ENCODE measurements at places on chromosomes 7 and 10.

- DNase-seq, result no peak
Measured at GRCh38 chr7:140031364-140031763, 31.4 kb downstream of the PARP12 start.

- no peak for DNase-seq
Measured at GRCh38 chr7:101819183-101819582, 1.8 kb downstream of the CUX1 start.

GRCh38 chr7:73834626-73835191 is 3.9 kb downstream of the CLDN4 start:
- peak; percentile 27 for DNase-seq

DNA sequence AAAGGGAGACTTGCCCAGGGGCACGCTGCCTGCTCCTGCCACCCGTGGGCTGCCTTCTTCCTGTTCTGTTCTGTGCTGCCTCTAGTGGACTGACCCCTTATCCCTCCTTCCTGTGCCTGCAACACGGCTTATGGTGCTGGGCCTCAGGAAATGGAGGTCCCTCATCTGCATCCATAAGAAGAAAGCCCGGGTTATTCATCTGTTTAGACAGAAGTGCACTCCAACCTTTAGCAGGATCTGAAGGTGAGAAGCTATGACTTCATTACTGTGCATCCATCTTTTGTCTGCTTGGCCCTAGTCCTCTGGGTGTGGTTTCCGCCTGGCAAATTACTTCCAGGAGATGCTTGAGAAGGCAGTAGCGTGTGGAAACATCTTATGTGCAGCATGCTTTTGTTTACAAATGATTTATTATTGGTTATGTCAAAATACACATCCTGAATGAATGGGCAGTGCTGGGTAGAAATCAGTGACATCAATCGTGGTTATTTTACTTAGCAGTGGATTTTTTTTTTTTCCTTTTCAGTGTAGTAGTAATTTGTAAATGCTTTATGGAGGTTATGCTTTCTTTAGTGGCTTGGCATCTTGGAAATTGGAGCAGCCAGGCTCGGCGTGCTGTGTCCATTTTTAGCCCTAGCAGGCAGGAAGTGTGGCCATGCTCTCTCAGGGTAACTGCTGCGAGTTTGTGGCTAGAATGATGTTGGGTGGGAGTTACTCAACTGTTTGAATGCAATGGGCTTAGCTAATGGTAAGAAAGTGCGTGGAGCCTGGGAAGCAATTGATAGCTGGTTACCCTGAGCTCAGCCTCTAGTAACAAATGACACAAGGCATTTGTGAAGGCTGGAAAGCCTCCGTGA is 12.7 kb downstream of the PTPRE start:
- DNase-seq, result peak; percentile 52

DNA sequence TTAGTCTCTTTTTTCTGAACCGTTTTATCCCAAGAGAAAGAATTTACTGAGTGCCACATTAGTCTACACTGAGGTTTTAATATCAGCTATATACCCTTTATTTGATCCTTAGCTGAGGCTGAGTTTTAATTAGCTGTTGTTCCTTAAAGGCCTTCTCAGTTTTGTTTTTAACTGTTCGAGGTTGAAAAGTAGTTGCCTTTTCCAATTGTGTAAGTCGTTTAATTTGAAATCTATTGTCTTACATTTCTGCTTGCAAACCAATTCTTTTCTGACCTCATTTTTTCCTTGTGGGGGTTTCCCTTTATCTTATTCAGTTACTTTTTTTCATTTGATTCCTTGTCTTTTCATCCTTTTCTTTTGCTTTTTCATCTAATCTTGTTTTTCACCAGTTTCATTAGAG is 30.8 kb downstream of the UMAD1 start:
- no peak for DNase-seq

DNA sequence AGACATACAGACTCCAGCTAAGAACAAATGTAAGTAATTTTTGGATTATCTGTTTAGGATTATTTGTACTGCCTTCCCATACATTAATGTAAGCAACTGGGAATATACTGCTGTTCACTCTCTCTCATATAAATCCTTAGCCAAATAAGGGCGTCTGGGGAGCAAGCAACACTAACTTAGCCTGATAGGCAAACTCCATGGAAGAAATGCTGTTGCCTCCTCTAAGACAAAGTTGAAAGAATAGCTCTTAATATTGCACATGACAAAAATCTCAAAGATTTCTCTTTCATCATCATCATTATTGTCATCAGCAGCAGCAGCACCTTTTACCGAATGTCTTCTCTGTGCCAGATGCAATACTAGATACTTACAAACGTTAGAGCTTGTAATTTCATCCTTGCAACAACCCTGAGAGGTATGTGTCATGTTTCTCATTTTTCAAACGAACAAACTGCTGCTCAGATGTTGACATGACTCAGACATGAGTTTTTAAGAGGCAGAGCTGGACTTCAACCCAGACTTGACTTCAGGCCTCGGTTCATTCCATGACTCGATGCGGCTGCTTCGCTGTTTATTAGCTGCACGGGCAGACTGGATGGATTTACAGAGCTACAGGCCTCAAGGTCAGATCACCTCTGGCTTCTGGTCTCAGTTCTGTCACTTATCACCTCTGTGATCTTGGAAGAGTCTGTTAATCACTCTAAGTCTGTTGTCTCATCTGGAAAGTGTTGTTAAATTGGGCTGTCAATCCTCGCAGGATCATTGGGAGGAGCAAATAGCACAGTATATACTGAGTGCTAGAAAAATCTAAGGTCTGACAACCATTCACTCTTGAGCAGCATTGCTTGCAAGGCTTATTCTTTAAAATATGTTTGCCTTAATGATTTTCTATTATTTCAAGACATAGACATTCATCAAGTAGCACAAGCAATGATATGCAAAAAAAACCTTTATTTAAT is 126.3 kb upstream of the CELF2 start:
- no peak for DNase-seq

DNA sequence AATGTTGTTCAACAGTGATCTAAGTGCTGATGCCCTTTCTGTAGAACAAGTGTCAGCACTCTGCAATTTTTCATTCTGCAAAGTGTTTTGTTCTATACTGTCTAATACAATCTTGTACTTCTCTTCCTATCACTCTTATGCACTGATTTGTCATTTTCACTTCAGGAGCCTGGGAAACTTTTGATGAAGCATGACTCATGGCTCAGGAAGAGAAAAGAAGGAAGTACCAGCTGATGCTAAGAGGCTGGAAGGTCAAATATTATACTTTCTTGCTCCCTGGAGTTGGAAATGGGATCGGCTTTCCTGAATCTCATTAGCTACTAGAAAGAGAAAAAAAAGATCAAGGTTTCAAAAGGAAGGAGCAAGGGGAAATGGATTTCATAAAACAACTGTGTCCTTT is 45.8 kb downstream of the DGKI start:
- DNase-seq, result no peak

GRCh38 chr7:99381664-99382075 is 7.1 kb downstream of the ARPC1B start:
- DNase-seq, result no peak

GRCh38 chr7:69754476-69754875 is 156.2 kb downstream of the AUTS2 start:
- no peak for DNase-seq

GRCh38 chr7:80719261-80719660 is 80.8 kb downstream of the CD36 start:
- no peak for DNase-seq

DNA sequence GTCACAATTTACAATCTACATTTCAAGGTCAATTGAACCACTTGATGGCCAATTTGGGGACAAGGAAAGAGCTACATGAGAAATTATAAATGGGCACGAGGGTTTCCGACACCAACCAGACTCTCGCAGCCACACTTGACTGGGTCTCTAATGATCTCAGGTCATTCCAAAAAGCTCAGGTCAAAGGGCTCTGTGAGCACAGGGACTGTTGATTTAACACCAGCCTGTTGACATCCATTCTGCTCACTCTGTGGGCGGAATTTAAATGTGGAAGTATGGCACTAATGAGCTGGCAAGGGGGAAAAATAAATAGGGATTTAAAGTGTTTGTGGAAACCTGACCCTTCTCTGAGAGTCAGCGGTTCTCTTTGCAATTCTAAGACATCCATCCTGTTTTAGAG is 810.7 kb upstream of the AUTS2 start:
- no peak for DNase-seq

DNA sequence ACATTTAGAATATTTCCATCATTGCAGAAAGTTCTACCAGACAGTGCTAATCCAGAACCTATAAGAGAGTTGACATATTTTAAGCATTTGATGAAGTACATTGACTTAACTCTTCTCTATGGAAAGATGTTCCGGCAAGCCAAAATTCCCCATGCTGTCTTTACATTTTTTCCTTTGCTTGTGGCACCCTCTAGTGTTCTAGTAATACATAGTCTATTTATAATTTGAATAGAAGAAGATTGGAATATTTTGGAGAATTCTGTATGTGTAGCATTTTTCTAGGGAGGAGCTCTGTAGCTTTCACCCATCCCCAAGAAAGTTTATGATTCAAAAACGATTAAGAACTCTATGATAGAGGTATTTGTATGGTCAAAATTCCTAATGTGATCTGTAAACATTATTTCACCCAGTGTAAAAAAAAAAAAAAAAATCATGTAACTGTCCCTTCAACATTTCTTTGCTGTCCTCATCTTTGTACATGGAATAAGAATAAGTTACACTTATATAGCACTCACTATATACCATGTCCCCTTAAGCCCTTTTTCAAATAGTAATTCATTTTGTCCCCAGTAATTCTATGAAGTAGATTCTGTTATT is 33.2 kb downstream of the NRF1 start:
- DNase-seq, result no peak

GRCh38 chr7:80088705-80089104 is 45.9 kb upstream of the GNAI1 start:
- no peak for DNase-seq

- no peak for DNase-seq
Measured at GRCh38 chr7:39621261-39621660, 2.1 kb upstream of the RALA start.

GRCh38 chr7:25124465-25125136 is 459 bp downstream of the CYCS start:
- DNase-seq, result no peak

DNA sequence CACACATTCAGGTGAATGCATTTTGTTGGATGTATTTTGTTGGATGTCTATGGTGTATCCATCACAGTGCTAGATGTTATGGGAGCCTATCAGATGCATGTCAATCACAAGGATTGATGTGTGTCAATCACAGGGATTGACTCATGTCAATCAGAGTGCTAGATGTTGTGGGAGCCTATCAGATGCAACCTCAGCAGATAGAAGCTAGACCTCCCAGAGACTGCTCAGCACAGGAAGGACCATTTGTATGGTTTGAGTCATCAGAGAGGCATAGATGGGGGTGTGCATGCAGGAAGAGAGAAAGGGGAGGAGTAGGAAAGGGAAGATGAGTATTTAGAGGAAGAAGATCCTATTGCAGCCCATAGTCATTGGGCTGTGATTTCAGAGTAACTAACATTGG is 48.3 kb upstream of the PITRM1 start:
- no peak for DNase-seq

DNA sequence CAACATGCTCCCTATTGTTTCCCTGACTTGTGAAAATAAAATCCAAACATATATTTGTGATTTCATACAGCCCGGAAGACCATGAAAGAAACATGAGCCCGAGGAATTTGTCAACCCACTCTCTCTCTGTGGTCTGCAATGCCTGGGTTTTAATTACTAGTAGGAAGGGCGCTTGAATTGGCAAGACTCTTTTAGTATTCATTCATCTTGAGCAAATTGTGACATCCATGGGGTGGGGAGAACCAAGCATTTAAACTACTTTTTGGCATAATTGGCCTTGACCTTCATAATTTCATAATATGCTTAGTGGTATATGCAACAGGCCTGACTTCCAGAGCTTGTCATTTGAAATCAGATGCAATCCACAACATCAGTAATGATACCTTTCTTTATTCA is 142.4 kb upstream of the BMPER start:
- no peak for DNase-seq

- peak; percentile 29 for DNase-seq
Measured at GRCh38 chr10:46546591-46547540, 9.6 kb downstream of the GPRIN2 start.

DNA sequence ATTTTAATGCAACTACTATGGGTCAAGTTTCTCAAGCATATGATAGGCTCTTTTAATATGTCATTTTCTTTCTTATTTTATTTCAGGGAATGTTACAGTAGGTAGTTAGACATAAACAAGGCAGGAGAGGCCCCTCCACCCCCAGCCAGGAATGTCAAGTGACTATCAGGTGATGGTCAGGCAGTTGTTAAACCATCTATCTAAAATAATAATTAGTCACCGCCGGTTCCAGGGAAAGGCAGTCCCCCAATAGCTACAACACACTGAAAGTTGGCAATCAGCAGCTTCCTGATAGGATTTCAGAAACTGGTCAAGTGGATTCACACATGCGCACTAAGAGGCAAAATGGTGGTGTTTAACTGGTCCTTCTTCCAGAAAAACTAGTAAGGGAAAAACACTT is 9.3 kb downstream of the OLAH start:
- DNase-seq, result no peak

DNA sequence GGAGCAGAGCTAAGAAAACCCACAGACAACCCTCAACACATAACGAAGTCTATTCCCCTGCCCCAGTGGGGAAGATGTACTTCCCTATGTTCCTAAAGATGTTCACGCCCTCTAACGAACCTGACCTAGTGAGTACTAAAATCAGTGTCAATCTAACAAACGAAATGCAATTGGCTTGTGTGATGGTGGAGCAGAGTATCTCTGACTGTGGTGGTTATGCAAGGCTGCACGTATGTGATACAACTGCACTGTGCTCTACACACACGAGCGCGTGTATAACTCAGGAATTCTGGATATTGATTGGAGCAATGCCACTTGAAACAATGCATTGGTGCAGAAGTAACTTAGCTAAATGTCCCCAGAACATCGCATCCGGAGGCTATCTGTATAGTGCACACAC is 1.3 kb downstream of the ANKRD16 start:
- no peak for DNase-seq

- no peak for DNase-seq
Measured at GRCh38 chr7:16730937-16731336, 22.6 kb upstream of the TSPAN13 start.

DNA sequence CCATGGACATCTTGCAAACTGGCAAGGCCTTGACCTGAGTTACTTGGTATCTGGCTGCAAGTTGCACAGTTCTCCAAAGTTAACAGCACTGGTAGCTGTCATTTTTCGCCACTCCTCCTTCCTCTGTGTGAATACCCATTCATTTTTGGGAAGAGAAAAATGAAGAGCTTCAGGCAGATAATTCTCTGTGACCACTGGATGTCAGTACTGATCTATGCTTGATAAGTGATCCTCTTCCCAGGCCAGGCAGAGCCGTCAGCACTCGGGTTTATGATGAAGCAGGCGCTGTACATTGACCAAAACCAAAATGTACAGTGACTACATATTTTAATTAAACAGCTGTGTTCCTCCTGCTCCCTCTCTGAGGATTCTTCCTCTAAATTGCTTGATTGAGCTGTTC is 55.9 kb upstream of the PDZD8 start:
- no peak for DNase-seq

- no peak for DNase-seq
Measured at GRCh38 chr7:39666562-39666961, 43.2 kb downstream of the RALA start.

DNA sequence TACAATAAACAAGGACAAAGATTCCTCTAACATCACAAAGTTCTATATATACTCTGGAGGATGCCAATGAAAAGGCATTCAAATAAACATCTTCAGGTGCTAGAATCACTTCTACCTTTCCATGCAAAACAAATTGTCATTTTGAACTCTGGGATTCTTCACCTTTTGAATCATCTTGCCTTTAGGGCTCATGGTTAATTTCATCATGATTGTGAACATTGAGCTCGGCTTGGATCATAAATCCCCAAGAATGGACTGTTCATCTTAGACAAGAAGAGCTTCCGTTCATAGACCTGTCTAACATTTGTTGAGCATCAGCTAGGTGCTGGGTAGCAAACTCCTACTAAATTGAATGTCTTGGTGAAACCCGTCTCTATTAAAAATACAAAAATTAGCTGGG is 212.2 kb downstream of the TNS3 start:
- DNase-seq, result no peak

All from H9 (cell line).